Activated naive CD4-positive, alpha-beta T cell treated with anti-CD3 and anti-CD28 coated beads, Interleukin-2, amount 10 ng/mL, durations not matched to agents 7 days and 5 days (primary cell): ENCODE measurements at places on chromosomes 11 and 22.
A peak's percentile ranks its signal among the peaks of the same experiment; 100 is the strongest.

GRCh38 chr22:46748206-46748907 is 10.3 kb upstream of the CERK start:
- no peak for DNase-seq

GRCh38 chr11:1356007-1356435 is 33.7 kb upstream of the BRSK2 start:
- no peak for DNase-seq

DNA sequence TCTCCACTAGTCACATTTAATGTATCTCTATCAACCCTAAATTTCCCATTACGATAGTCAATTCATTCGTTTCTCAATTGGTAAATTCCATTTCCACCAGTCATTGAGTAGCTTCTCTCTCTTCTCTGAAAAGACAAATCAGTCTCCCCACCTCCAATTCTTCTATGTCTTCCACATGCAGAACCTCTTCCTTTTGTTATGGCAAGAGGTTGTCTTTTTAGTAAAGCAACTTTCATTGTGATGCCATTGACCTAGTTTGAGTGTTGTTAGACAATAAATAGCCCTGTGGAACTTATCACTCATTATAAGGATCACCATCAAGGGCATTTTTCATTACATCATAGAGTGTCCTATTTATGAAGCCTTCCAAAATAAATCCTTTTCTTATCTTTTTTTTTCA is 340.9 kb downstream of the LRRC4C start:
- no peak for DNase-seq

GRCh38 chr11:71064702-71065515 is 187.5 kb downstream of the SHANK2 start:
- no peak for DNase-seq

DNA sequence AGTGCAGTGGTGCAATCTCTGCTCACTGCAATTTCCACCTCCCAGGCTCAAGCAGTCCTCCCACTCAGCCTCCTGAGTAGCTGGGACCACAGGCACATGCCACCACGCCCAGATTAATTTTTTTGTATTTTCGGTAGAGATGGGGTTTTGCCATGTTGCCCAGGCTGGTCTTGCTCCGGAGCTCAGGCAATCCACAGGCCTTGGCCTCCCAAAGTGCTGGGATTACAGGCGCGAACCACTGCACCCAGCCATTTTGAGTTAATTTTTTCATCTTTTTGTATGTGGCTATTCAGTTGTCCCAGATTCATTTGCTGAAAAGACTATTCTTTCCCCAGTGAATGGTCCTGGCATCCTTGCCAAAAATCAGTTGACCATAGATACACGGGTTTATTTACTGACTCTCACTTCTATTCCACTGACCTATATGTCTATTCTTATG is 63.6 kb downstream of the MAPK1 start:
- DNase-seq = no peak

GRCh38 chr11:105673089-105673488 is 63.2 kb downstream of the GRIA4 start:
- DNase-seq = peak; percentile 49

DNA sequence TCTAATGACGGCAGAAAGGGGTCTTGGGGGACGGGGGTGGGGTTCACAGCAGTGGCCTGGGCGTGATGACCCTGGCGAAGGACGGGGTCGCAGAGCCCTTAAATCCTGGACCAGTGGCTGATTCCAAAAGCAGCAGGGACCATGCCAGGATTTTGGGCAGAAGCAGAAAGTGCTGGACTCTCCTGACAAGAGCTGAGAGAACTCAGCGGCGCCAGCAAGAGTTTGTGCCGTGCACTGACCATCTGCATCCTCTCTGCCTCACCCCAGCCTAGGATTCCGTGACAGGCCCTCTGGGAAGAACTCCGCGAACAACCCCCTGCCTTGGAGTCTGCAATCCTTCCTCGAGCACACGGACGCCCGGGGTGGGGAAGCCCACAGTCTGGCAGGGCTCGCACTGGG is 644 bp upstream of the NDUFV1 start:
- no peak for DNase-seq

GRCh38 chr11:24389575-24389974 is 107.3 kb upstream of the LUZP2 start:
- no peak for DNase-seq

- DNase-seq = no peak
Observed at GRCh38 chr11:73175551-73176144, 33.5 kb upstream of the FCHSD2 start.

GRCh38 chr22:50268655-50269113 is 1.5 kb downstream of the MAPK11 start:
- no peak for DNase-seq

DNA sequence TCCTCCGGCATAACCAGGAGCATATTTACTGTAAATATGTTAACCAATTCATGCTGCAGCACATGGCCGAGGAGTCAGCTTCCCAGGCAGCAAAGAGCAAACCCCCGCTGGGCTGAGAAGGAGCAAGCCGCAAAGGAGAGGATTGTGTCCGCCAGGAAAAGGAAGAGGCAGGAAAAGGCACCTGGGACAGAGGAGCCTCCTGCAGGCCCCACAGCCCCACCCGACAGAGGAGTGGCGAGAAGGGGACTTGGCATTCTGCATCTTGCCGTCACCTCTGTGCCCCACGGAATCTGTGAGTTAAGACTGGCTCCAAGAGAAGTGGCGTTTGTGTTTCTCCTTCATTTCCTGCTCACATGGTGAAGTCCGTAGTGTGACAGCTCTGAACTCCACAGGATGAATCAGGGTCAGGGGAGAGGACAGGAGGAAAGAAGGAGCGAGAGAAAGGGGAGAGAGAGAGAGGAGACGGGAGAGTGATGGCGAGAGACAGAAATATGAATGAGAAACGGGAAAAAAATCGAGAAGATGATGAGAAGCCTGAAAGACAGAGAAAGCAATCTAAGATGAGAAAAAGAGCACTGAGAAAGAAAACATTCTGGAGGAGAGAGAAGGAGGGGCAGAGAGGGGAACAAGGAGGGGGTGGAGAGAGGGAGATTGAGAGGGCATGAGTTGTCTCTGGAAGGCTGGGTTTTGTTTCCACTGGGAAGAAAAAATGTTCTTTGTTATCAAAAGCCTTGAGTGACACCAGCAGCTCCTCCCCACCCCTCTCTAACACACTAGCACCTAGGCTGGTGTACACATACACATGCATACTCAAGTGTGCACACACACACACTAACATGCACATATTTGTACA is 489.6 kb downstream of the MN1 start:
- DNase-seq = no peak

DNA sequence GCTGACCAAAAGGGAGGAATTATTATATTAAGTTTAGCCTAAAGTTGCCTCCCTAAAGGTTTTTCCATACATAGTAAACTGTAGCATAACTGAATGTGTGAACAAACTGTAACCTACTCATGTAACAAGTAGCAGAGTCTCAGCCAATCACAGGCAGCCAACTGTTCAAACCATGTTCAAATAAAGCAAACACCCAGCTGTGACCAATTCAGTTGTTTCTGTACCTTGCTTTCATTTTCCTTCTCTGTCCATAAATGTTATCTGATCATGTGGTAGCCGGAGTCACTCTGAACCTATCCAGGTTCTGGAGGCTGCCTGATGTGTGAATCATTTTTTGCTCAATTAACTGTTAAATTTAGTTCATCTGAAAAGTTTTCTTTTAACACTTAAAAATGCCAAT is 373.5 kb downstream of the GUCY1A2 start:
- no peak for DNase-seq

DNA sequence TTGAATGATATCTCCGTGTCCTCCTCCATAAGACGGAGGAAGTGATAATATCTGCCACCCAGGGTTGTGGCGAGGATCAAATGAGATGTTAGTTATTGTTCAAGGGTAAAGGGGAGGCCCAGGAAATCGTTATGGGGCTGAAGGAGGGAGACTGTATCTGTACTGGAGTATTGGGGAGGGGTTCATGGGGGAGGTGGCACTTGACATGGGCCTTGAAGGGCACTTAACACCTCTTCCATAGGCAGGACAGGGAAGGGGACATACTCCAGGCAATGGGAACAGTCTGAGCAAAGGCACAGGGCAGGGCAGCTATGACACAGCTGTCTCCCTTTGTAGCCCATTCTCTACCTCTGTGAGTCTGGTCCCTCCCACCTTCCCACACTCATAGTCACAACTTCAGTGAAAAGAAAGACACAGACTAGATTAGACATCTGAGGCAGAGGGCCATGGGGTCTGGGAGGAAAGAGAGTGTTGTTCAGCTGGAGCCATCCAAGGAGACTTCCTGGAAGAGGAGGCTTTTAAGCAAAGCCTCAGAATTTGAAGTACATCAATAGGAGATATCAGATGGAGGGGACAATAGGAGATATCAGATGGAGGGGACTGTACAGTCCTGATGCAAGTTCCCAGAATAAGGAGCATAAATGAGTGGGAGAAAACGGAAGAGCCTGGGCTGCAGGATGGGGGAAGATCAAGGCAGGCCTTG is 15.8 kb upstream of the DGKZ start:
- peak; percentile 74 for DNase-seq

GRCh38 chr11:10452211-10452767 is 2.8 kb upstream of the AMPD3 start:
- DNase-seq = no peak

- no peak for DNase-seq
Observed at GRCh38 chr11:119179983-119180382, 5.3 kb upstream of the NHERF4 start.

DNA sequence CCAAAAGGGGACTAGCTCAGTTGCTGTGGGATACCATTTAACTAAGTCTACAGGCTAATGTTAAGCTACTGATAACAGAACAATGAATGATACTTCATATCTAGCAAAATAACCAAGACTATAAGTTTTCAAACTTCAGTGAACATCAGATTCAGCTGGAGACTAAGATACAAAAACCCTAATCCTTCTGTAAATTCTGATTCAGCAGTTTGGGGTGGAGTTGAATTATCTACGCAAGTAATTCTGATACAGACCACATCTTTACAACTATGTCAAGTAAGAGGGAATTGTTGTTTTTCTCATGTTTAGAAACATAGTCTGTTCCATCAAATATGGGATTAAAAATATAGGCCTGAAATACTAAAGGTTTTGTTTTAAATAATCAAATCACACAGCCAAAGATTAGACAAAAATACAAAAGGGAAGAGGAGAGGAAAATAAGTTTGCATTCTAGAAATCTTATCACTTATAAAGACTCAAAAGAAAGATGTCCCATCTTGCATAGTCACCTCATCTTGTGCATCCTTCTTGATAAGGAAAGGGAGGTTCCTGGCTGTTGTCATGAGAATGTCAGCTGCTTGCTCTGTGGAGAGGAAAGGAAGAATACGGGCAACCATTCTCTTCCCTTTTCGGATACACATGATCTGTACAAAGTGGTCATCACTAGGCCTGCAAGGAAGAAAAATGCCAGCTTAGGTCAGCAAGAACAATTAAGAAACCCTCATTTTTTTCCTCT is 21.4 kb downstream of the PATL1 start:
- DNase-seq = no peak

DNA sequence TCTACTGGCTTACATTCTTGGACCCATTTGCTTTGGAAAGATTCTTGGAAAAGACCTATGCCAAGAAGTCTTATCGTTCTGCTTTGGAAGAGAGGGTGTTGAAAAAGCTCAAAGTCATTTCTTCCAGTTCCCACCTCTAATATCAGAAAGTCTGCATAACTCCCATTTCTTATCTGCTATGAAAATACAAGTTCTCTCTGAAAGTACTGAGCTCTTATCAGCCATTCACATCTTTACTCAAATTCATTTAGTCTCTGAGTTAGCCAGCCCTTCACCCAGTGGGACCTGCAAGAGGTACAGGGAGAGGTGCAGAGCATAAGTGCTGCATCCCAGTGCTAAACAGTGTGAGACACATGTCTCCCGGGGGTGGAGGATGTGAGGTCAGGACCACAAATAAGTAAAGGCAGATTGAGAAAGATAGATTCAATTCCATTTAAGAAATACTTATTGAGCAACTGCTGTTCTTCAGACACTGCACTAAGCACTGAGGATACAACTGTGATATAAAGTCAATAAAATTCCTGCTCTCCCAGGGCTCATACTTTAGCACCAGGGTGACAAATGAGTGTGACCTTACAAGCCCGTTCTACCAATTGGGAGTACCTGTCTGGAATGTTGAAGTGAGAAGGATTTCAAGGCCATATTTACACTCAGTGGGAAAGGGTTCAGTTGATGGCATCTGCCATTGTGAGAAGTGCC is 76.7 kb downstream of the PISD start:
- peak; percentile 32 for DNase-seq

DNA sequence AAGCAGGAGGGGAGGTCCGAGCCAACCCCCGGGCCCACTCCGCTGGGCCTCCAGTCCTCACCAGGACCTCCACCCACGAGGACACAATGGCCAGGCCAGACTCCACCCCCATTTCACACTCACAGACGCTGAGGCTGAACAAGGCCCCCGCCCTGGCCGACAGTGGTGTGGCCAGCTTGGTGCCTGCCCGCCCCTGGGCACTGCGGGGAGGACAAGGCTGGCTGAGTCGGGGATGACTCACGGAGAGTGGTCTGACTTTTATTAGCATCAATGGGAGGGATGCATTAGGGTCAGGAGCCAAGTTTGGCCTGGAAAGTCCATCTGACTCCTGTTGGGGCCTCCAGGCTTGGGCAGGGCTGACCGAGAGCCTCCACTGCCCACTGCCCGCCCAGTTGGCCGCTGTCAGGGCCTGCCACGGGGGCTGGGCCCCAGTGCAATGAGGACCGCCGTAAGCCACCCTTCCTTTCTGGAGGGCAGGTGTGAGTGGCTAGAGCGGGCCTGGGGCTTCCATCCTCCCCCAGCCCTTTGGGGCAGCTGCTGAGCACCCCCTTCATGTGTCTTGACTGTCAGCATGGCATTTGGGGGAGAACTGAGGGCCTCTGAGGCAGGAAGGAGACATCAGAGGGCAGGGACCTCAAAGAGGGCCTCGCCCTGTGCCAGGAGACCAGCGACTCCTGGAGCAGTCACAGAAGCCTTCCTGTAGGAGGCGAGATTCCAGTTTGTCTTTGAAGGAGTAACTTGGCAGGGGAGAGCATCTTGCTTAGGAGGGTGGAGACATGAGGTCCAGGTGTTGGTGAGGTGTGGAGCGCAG is 10.6 kb downstream of the TSPAN32 start:
- peak; percentile 16 for DNase-seq

- DNase-seq = no peak
Observed at GRCh38 chr11:33377412-33378370, 120.5 kb downstream of the HIPK3 start.

DNA sequence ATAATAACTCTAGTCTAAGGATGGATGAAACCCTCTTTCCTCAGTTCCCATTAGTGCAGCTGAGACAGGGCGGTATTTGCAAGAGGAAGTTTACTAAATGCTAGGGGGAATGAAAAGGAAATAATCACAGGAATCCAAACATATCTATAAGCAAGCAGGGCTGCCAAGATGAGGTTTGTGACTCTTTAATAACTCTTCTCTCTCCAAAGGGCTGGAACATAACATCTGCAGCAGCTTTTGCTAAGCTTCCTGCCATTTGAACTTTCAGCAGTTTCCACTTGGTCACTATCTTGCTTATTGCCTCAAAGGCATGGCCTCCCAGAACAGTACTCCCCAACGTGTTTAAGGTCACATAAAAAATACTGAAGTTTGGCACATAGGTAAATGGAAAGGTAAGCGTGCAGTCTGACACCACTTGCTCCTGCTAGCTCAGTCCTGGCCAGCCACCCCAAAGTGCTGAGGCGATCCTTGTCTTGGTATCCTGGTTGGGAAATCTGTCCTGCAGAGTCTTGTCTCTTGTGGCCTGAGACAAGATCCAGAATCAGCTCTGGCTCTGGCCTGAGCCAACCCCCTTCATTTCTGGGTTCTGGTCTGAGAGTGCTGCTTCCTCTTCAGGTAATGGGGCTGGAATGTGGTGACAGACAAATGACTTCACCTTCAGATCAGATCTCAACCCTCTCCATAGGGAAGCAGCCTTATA is 81.8 kb downstream of the KCNC1 start:
- no peak for DNase-seq

GRCh38 chr22:32482708-32483107 is 8.1 kb downstream of the FBXO7 start:
- DNase-seq = no peak

GRCh38 chr11:61797263-61797944 is 4.7 kb downstream of the FEN1 start:
- peak; percentile 88 for DNase-seq
